HuH-7 (cell line): ENCODE measurements at places on chromosomes 5 and 9.

- DNase-seq, result no peak
Observed at GRCh38 chr9:13291718-13292117, 12.2 kb upstream of the MPDZ start.

- DNase-seq, result no peak
Observed at GRCh38 chr9:124395826-124396225, 19.4 kb downstream of the PSMB7 start.

DNA sequence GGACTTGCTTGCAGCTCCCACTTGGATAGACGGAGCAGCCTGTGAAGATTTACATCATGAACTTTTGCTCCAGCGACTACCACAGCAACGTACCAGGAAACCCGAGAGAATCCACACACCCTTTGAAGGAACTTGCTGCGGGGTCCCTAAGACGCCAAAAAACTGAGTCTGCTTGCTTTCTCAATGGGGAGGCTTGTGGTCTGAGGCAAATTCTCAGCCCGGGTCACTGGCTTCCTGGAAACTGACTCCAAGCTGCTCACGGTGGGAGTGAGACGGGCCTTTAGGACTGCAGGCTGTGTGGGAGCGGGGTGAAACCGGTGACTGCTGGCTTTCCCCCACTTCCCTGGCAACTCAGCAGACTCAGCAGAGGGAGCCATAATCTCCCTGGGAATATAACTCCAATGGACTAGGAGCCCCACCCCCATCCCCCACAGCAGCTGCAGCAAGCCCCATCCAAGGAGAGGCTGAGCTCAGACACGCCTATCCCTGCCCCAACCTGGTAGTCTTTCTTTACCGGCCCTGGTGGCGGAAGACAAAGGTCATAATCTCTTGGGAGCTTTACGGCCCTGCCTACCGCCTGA, 466.0 kb downstream of the CAAP1 start:
- DNase-seq, result no peak

GRCh38 chr5:177132136-177133095, 1.2 kb upstream of the NSD1 start:
- DNase-seq, result no peak

DNA sequence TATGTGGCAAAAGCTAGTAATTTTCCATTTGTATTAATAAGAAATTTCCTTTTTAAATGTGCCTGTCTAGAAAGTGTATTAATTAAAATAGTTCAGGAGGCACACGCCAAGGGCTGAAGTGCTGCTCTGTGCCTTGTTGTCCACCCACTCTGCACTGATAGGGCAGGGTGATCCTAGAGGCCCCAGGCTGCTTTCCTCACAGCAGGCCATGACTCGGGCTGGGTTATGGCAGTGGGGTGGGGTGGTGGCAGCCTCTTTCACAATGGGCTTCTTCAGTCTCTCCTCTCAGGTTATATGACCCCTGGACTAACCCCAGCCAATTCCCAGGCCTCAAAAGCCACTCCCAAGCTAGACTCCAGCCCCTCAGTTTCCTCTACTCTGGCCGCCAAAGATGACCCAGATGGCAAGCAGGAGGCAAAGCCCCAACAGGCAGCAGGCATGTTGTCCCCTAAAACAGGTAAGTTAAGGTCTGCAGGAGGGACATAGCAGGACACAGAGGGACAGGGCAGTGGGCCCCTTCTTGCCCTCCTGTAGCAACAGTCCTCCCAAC, 19.5 kb downstream of the CD74 start:
- DNase-seq, result peak; percentile 39

GRCh38 chr5:115948091-115948534, 14.2 kb upstream of the LVRN start:
- no peak for DNase-seq

- no peak for DNase-seq
Observed at GRCh38 chr5:106393276-106393675, 1277.5 kb downstream of the EFNA5 start.

GRCh38 chr9:133597316-133597957, 11.8 kb downstream of the FAM163B start:
- no peak for DNase-seq

- DNase-seq, result no peak
Observed at GRCh38 chr9:132647355-132647754, 22.4 kb downstream of the DDX31 start.

- no peak for DNase-seq
Observed at GRCh38 chr5:151048526-151048925, 28.1 kb downstream of the GPX3 start.

- DNase-seq, result no peak
Observed at GRCh38 chr9:131037335-131038255, 28.6 kb downstream of the LAMC3 start.

DNA sequence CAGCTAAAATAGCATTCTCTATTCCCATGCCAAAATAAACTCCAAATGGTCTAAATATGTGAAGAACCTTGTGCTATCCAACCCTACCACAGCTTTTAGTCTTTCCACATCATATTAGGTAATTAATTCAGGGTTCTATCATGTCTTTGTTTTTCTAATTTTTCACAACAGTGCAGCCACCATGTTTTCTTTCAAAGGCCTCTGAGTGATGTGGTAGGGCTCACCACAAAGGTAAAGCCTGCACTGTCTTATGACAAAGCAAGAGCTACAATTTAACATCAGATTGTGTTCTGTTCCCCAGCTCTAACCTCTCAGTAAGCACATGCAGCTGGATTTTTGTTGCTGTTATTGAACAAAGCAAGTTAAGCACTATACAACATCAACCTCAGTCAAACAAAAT, 52.4 kb downstream of the MEF2C start:
- DNase-seq, result no peak

GRCh38 chr9:120441426-120442307, 138.3 kb downstream of the CDK5RAP2 start:
- no peak for DNase-seq

DNA sequence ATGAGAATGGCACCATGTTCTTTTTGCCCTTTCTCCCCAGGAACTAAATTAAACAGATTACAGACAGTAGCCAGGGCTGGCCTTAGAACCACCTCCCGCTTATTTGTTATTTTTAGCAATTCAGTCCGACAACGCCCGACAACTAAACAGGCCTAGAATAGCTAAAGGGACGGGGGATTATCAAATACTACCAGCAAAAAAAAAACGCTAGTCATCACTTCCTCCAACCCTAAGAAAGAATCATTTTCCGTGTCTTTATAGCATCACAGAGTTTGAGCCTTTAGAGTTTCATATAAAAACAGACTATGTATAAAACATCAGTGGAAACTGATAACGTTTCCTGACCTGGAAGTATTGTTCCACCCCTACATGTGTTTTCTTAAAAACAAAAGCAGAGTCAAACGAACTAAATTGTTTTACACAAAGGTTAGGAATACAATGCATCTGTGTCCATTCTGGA, 35.3 kb downstream of the PFDN1 start:
- DNase-seq, result no peak

- DNase-seq, result no peak
Observed at GRCh38 chr5:174583071-174583470, 141.3 kb upstream of the MSX2 start.

GRCh38 chr5:158943057-158943456, 156.7 kb downstream of the EBF1 start:
- DNase-seq, result no peak

- DNase-seq, result no peak
Observed at GRCh38 chr9:112537561-112537960, 50.9 kb downstream of the KIAA1958 start.

DNA sequence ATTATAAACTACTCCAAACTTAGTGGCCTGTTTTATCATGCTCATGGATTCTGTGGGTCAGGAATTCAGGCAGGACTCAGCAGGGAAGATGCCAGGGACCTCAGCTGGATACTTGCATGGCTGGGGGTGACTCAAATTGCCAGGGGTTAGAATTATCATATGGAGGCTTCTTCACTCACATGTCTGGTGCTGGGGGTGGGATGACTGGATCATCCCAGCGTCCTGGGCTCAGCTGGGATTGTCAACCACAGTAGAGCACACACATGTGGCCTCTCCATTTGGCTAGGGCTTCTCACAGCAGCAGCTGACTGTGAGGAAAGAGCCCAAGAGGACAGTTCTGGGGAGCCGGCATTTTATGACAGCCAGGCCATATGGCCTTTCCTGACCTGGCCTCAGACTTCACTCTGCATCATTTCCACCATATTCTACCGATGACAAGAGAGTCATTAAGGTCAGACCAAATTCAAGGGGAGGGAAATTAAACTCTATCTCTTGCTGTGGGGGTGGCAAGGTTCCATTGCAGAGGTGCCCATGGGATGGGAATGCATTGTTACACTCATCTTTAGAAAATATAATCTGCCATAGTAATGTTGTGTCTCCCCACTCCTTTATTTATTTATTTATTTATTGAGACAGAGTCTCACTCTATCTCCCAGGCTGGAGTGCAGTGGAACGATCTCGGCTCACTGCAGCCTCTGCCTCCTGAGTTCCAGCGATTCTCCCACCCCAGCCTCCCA, 5.2 kb upstream of the GRK6 start:
- DNase-seq, result no peak

- no peak for DNase-seq
Observed at GRCh38 chr5:6135977-6136376, 242.4 kb downstream of the MED10 start.

- DNase-seq, result no peak
Observed at GRCh38 chr9:78712903-78713613, 416.1 kb downstream of the PSAT1 start.

- no peak for DNase-seq
Observed at GRCh38 chr9:120965344-120966012, 38.9 kb upstream of the TRAF1 start.

GRCh38 chr9:36566813-36567221, 5.9 kb upstream of the MELK start:
- DNase-seq, result no peak

DNA sequence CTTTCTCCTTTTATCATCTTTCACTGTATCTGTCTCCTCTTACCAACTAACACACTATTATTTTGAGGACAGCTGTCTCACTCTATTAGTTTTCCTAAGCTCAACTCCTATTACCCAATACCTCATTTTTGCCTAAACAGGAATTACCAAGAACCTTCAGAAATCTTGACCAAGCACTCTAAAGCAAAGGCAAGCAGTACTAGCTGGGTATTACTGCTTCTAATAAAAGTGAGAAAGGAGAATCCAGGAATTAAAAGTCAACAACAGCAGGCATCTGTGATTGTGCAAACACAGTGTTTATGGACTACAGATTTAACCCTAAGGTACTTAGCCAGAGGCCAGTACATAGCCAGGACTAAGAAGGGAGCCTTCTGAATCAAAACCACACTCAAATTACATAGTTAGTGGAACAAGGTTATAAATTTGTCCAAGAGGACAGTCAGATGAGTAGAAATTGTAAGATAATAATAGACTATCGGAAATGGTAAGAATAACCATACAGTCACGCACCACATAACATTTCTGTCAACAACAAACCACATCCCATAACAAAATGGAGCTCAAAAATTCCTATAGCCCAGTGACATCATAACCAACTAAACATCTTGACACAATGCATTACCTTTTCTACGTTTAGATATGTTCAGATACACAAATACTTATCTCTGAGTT, 8.3 kb downstream of the RFX3 start:
- DNase-seq, result no peak

- no peak for DNase-seq
Observed at GRCh38 chr5:80055491-80056170, 20.5 kb downstream of the THBS4 start.

DNA sequence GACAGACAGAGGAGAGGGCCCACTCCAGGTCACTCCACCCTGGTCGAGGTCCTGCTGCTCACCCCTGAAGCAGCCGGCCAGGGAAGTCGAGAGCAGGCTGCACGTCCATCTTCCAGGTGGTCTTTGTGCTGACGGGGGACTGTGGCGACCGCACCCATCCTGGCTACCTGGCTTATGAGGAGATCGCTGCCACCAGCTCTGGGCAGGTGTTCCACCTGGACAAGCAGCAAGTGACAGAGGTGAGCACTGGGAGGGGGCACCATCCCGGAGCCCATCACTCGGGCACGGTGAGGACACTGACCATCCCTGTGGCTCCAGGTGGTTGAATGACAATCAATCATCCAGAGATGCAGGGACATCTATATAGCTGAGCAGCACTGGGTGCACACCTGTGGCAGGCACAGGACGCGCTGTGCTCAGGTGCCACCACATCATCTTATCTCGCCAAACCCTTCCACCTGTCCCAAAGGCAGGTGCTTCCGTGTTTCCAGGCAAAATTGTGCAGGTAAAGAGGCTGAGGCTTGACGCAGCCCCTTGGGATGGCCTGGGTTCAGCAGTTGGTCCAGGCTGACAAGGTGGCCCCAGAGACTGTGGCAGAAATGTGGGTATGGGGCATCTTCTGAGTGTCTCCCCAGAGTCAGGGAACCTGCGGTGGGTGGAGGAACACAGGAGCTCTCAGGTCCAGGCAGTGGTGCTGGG, 20.7 kb downstream of the HMCN2 start:
- no peak for DNase-seq

DNA sequence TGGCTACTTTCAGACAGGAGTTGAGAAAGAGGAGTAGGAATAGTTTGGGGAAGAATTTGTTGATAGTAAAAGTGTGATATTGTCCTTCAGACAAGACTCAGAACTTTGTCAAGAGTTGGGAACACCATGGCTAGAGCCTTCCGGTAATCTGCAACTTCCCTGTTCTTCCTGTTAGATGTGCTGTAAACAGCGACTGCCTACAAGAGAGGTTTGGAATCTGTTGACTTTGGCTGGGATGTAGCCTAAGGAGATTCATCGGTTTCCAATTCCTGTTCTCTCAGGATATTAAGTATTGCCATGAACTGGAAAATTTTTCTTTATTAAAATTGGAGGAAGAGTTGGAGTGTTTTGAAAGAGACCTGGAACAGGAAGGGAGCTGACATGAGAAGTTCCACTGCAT, 43.9 kb downstream of the ARHGAP26 start:
- no peak for DNase-seq

- no peak for DNase-seq
Observed at GRCh38 chr9:69645488-69645887, 26.7 kb downstream of the APBA1 start.

GRCh38 chr9:112719696-112720095, 1.8 kb upstream of the INIP start:
- no peak for DNase-seq

GRCh38 chr5:1748845-1749244, 50.8 kb downstream of the MRPL36 start:
- DNase-seq, result no peak

DNA sequence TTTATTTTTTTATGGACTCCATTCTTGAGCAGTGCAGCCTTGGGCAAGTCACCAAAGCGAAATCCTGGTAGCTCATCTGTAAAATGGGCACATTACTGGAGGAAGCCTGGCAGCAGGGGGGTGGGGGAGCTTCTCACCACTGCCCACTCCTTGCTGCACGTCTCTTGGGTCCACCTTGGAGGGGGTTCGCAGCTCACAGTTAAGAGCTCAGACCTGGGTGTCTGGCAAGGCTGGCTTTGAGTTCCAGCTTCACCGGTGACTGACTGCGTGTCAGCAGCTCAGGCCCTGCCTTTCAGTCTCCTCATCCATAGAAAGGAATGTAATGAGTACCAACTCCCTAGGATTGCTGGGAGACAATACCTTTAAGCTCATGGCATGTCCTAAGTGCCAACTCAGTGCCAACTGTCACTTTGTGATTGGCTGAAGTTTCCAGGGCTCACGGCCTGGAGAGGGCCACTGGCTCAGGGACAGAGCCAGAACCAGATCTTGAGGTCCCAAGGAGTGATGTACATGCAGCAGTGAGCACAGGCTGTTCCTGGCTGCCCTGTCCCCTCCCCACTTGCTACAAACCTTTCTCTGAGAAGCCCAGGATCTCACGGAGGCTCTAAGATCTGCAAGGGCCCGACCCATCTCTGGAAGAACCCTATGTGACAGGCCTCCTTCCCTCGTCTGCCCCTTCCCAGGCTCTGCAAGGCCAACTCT, 72.9 kb downstream of the C9orf50 start:
- no peak for DNase-seq

GRCh38 chr5:134432174-134432573, 20.5 kb upstream of the CDKN2AIPNL start:
- no peak for DNase-seq
